Activated CD4-positive, alpha-beta memory T cell treated with anti-CD3 and anti-CD28 coated beads for 36 hours (primary cell): ENCODE measurements at places on chromosomes 16 and 17. TPM values are rescaled to one million over a fixed set of nuclear protein-coding genes. Genes with fewer than 3 reads are reported as not detected.

GRCh38 chr16:89534252-89534756 lies 26.1 kb downstream of the SPG7 start:
- DNase-seq, result peak; percentile 42
- H3K4me1 ChIP-seq, result peaks cover 18% of the 10 kb centered on the region
- no peak overlapping the region for H3K4me3 ChIP-seq
- peaks cover 37% of the 10 kb centered on the region for H3K36me3 ChIP-seq

DNA sequence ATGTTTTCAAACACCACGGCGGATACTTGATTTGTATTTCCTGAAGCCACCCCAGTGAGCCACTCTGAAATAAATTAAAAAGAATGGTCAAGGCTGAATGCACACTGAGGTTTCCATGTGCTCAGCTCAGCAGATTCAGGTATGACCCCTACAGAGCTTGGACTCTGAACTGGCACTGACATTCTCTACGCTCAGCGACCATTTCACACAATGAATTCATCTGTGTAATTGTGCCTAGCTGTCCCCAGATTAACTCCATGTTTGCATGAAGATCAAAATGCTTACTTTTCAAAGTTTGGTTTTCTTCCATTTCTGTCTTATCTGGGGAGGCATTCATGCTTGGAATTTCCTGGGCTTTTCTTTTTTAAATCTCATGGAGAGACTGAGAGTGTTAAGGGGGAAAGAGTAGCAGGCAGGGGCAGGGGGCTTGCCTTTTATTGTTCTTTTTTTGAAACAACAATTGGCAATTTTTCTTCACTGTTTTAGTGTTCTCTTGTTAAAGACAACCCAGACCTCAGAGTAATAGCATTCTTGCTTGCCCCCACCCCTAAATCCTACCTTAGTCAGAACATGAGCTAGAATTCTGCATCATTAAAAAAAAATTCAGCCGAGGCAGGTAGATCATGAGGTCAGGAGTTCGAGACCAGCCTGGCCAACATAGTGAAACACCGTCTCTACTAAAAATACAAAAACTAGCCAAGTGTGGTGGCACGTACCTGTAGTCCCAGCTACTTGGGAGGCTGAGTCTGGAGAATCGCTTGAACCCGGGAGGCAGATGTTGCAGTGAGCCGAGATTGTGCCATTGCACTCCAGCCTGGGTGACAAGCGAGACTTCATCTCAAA lies 85.5 kb upstream of the HNF1B start:
- DNase-seq, result no peak
- H3K36me3 ChIP-seq, result no peaks in the 10 kb centered on the region
- no peak overlapping the region for H3K27ac ChIP-seq
- peaks cover 16% of the 10 kb centered on the region for H3K27me3 ChIP-seq

GRCh38 chr16:2437032-2437790 lies 8.0 kb downstream of the CCNF start:
- peaks cover 51% of the 10 kb centered on the region for H3K36me3 ChIP-seq
- peaks cover 7% of the 10 kb centered on the region for H3K4me1 ChIP-seq
- no peak overlapping the region for H3K4me3 ChIP-seq
- DNase-seq, result no peak
- no peak overlapping the region for H3K27ac ChIP-seq

GRCh38 chr16:68781784-68782183 lies 44.7 kb downstream of the CDH1 start:
- H3K27ac ChIP-seq, result no peak overlapping the region
- H3K4me1 ChIP-seq, result peaks cover 11% of the 10 kb centered on the region
- no peak for DNase-seq
- H3K36me3 ChIP-seq, result no peaks in the 10 kb centered on the region
- peaks cover 1% of the 10 kb centered on the region for H3K27me3 ChIP-seq

- H3K27me3 ChIP-seq, result peaks cover 40% of the 10 kb centered on the region
- H3K36me3 ChIP-seq, result no peaks in the 10 kb centered on the region
- no peak for DNase-seq
- no peak overlapping the region for H3K27ac ChIP-seq
- no peaks in the 10 kb centered on the region for H3K4me1 ChIP-seq
- no peak overlapping the region for H3K4me3 ChIP-seq
These were observed 7.8 kb upstream of the TMEM132E start for GRCh38 chr17:34571428-34572130.

- peaks cover 28% of the 10 kb centered on the region for H3K4me1 ChIP-seq
- no peak overlapping the region for H3K27ac ChIP-seq
- DNase-seq, result peak; percentile 58
- peaks cover 18% of the 10 kb centered on the region for H3K27me3 ChIP-seq
These were observed 2.4 kb downstream of the TANC2 start for GRCh38 chr17:62968445-62968923.

- H3K4me1 ChIP-seq, result no peaks in the 10 kb centered on the region
- no peak for DNase-seq
- no peak overlapping the region for H3K27ac ChIP-seq
- H3K36me3 ChIP-seq, result no peaks in the 10 kb centered on the region
These were observed 8.4 kb downstream of the TMEM95 start for GRCh38 chr17:7363311-7363710.

GRCh38 chr16:66878067-66878466 lies 2.2 kb upstream of the PDP2 start:
- peak overlapping the region; percentile 46 for H3K4me3 ChIP-seq
- H3K27me3 ChIP-seq, result no peaks in the 10 kb centered on the region
- peak overlapping the region; percentile 73 for H3K27ac ChIP-seq
- H3K4me1 ChIP-seq, result peaks cover 63% of the 10 kb centered on the region

DNA sequence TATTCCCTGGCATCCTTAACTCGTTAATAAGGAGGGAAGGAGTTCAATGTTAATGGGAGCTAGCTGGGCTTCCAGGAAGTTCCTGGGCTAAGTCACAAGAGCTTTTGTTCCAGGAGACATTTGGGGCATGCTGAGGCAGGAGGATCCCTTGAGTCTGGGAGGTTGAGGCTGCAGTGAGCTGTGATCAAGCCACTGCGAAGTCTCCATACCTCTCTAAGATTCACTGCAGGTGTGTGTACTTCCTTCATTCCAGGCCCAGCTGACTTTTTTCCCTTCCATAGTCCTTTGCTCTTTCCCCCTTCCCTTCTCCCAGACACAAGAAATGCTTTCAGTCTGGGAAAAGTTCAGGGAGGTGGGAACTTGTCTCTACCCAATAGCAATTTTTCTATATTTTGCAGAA lies 489.8 kb downstream of the NPIPA7 start:
- no peak overlapping the region for H3K27ac ChIP-seq
- no peaks in the 10 kb centered on the region for H3K4me1 ChIP-seq
- H3K4me3 ChIP-seq, result no peak overlapping the region
- peaks cover 15% of the 10 kb centered on the region for H3K27me3 ChIP-seq
- no peak for DNase-seq

DNA sequence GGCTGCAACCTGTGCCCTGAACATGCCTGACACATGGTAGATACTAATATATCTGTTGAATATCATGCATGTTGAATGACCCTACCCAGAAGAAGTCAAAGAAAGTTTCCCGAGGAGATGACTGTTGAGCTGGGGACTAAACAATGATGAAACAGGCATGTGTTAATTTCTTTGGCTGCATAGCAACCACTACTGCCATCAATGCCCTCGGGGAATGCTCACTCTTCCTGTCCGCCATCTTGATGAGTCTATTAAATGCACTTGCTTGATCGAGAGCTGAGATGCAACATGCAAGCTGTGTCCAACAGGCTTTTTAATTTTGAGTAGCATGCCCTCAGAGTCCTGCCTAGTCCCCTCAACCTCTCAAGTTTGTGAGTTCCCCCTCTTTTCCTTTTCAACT lies 31.3 kb downstream of the GRIN2A start:
- no peak overlapping the region for H3K4me3 ChIP-seq
- H3K36me3 ChIP-seq, result no peaks in the 10 kb centered on the region
- H3K27ac ChIP-seq, result no peak overlapping the region
- DNase-seq, result no peak

DNA sequence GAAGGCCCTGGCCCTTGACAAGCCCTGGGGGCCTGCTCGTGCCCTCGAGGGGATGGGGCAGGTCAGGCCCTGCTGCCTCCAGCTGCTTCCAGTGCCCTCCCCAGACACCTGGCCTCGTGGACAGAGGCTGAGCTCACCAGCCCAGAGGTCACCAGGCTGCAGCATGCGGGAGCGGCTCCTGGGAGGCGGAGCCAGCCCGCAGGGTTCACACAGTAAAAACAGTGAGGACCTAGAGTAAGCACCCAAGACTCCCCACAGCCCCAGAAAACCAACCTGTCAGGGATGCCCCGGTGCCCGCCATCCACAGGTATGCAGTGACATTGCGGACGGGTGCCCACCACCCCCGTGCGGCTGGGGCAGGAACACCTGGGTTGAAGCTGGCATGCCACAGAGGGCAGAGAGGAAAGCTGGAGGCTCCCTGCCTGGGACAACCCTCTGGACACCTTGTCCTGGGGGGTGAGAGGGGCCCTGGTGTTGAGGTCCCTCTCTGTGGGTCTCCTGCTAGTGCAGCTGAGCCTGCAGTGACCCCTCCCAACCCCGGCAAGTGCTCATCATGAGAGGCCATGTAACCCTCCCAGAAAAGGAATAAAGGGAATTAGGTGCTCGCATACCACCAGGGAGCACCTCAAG lies 62.1 kb downstream of the LMF1 start:
- no peak for DNase-seq
- no peaks in the 10 kb centered on the region for H3K27me3 ChIP-seq
- H3K4me3 ChIP-seq, result no peak overlapping the region
- H3K27ac ChIP-seq, result no peak overlapping the region

GRCh38 chr17:40854175-40854814 lies 12.7 kb downstream of the KRT12 start:
- peaks cover 2% of the 10 kb centered on the region for H3K4me1 ChIP-seq
- H3K27me3 ChIP-seq, result peaks cover 6% of the 10 kb centered on the region
- DNase-seq, result no peak
- no peak overlapping the region for H3K4me3 ChIP-seq

GRCh38 chr17:75063626-75064025 lies 16.6 kb downstream of the KCTD2 start:
- H3K4me3 ChIP-seq, result no peak overlapping the region
- no peak overlapping the region for H3K27ac ChIP-seq
- peaks cover 33% of the 10 kb centered on the region for H3K36me3 ChIP-seq
- peaks cover 32% of the 10 kb centered on the region for H3K4me1 ChIP-seq

DNA sequence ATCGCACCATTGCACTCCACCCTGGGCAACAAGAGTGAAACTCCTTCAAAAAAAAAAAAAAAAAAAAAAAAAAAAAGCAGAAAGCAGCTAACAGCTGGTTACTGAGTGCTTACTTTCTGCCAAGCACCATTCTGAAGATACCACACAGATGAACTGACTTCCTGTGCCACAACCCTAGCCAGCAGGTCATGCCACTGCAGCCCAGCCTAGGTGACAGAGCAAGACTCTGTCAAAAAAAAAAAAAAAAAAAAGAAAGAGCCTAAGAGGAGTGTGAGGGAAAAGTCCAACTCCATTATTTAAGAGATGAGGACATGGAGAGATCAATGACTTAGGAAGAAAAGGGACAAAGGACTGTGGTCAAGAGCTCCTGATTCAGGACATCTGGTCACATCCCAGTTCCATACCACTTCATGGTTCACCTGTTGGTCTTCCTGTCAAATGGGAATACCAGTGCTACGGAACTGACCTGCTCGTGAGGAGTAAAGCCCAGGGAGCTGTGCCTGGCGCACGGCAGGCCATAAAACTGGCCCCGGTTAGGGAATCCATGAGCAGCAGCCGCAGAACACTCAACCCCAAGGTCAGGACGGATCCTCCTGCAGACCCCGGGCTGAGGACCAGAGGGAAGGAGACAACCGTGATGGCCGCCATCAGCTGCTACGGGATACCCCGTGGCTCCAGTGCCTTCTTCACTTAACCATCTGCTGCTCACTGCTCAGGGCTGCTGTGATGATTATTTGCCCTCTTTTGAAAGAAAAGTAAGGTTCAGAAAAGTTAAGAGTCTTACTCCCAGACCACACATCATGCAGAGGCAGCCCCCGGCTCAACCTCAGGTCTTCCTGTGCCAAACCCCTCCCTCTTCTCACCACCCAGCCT lies 950 bp downstream of the KLHDC4 start:
- peaks cover 32% of the 10 kb centered on the region for H3K36me3 ChIP-seq
- peaks cover 38% of the 10 kb centered on the region for H3K4me1 ChIP-seq
- no peaks in the 10 kb centered on the region for H3K27me3 ChIP-seq
- peak; percentile 40 for DNase-seq
- peak overlapping the region; percentile 86 for H3K27ac ChIP-seq

DNA sequence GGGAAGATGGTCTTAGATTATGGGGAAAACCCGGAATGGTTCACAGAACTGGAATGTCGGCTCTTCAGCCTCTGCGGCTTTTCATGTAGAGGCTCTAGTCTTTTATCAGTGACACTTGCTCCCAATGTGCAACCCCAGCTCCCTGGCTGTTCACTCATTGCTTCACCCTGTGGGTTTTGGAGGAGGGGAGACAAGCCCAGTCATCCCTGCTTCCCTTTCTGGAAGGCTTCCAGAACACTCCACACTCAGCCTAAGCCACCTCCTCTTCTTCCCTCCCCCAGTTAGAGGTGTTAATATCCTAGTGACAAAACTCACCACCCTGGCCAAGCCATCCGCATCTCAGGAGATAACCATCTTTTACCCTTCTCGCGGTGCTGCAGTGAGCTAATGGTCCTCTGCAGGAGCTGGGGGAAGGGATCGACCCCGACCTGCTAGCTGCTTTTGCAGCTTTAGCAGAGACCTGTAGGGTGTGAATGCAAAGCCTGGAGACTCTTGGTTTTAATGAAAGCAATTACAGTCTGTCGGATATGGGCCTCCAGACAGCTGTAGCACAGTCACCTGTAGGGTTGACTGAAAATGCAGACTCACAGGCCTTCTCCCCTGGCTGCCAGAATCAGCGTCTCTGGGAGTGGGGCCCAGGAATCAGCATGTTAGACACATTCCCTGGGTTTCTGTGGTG lies 24.3 kb upstream of the LASP1NB start:
- peak; percentile 49 for DNase-seq
- peaks cover 55% of the 10 kb centered on the region for H3K4me1 ChIP-seq
- H3K4me3 ChIP-seq, result peak overlapping the region; percentile 12
- H3K27ac ChIP-seq, result peak overlapping the region; percentile 79
- H3K36me3 ChIP-seq, result peaks cover 52% of the 10 kb centered on the region
- H3K27me3 ChIP-seq, result no peaks in the 10 kb centered on the region

- H3K36me3 ChIP-seq, result no peaks in the 10 kb centered on the region
- no peak overlapping the region for H3K4me3 ChIP-seq
- H3K27me3 ChIP-seq, result no peaks in the 10 kb centered on the region
These were observed 273.4 kb upstream of the TNRC6C start for GRCh38 chr17:77684803-77685798.

DNA sequence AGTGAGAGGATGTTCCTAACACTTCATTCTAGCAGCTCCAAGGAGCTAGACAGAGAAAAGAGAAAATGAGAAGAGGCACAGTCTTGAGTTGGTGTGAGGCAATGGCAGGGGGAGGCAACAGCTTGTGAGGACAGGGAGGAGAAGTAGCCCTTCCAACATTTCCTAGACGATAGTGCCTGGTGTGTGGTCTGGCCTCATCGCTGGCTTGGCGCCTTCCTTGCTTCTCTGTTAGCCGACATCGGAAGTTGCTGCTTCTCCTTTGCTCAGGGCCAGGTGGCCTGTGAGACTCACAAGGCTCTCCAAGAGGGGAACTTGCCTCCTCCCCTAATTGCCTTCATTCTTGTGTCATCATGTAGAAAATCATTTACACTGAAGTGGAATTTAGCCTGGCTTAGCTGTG lies 208.7 kb downstream of the MAP2K4 start:
- no peak for DNase-seq
- no peak overlapping the region for H3K4me3 ChIP-seq
- no peak overlapping the region for H3K27ac ChIP-seq
- H3K36me3 ChIP-seq, result no peaks in the 10 kb centered on the region
- H3K27me3 ChIP-seq, result peaks cover 2% of the 10 kb centered on the region

GRCh38 chr16:70800781-70801480 lies at the start of gene VAC14:
VAC14 (minus strand) TSS chr16:70801158; CDS start chr16:70800900, 258 bp downstream.
- peak; percentile 98 for DNase-seq
- H3K36me3 ChIP-seq, result no peaks in the 10 kb centered on the region
- peaks cover 30% of the 10 kb centered on the region for H3K4me1 ChIP-seq
- H3K27ac ChIP-seq, result peak within 1 kb of the TSS; percentile 60

Gene ASB16
- total RNA-seq, result not detected

Gene GUCY2D
- not detected for total RNA-seq

Gene CACNG5
- total RNA-seq, result not detected

Gene MYH8
- not detected for total RNA-seq

Gene KCNJ18
- total RNA-seq, result not detected

Gene EPX
- total RNA-seq, result not detected

Gene CALB2
- total RNA-seq, result not detected

Gene HBA2
- not detected for total RNA-seq
